ENCODE measurements at places on chromosomes 2 and 18. TPM values are rescaled to one million over a fixed set of nuclear protein-coding genes. Genes with fewer than 3 reads are reported as not detected.

The CYS1 gene
- 8.2 TPM for total RNA-seq

The CYP26B1 gene
- 4.8 TPM for total RNA-seq

The ST8SIA5 gene
- total RNA-seq, result not detected

The FTCDNL1 gene
- total RNA-seq, result 2.8 TPM

The ZAP70 gene
- 15.0 TPM for total RNA-seq

The DSC1 gene
- total RNA-seq, result not detected

- no peak overlapping the region for H3K27ac ChIP-seq
- no peaks in the 10 kb centered on the region for H3K4me1 ChIP-seq
- H3K4me3 ChIP-seq, result no peak overlapping the region
- no peaks in the 10 kb centered on the region for H3K36me3 ChIP-seq
- no peak for DNase-seq
Observed at GRCh38 chr18:75530566-75531211, 103.2 kb upstream of the SMIM21 start.

GRCh38 chr2:19205983-19206533 lies 152.4 kb downstream of the OSR1 start:
- DNase-seq, result no peak
- H3K36me3 ChIP-seq, result no peaks in the 10 kb centered on the region
- H3K27me3 ChIP-seq, result no peaks in the 10 kb centered on the region
- no peak overlapping the region for H3K27ac ChIP-seq
- H3K4me1 ChIP-seq, result no peaks in the 10 kb centered on the region

- H3K4me1 ChIP-seq, result peaks cover 5% of the 10 kb centered on the region
- DNase-seq, result no peak
- no peaks in the 10 kb centered on the region for H3K36me3 ChIP-seq
- H3K27ac ChIP-seq, result no peak overlapping the region
Observed at GRCh38 chr2:30472326-30472725, 25.3 kb downstream of the LCLAT1 start.

GRCh38 chr2:215207041-215207440 lies 68.6 kb upstream of the ABCA12 start:
- DNase-seq, result no peak
- H3K27ac ChIP-seq, result no peak overlapping the region
- H3K4me1 ChIP-seq, result no peaks in the 10 kb centered on the region
- H3K36me3 ChIP-seq, result no peaks in the 10 kb centered on the region
- H3K27me3 ChIP-seq, result no peaks in the 10 kb centered on the region

GRCh38 chr18:5891184-5891853 lies 4.0 kb downstream of the TMEM200C start:
- no peak overlapping the region for H3K4me3 ChIP-seq
- DNase-seq, result no peak
- H3K36me3 ChIP-seq, result no peaks in the 10 kb centered on the region
- no peak overlapping the region for H3K27ac ChIP-seq
- H3K4me1 ChIP-seq, result peaks cover 25% of the 10 kb centered on the region

GRCh38 chr2:183536714-183537113 lies 412.5 kb downstream of the NUP35 start:
- no peak overlapping the region for H3K27ac ChIP-seq
- DNase-seq, result no peak
- H3K4me3 ChIP-seq, result no peak overlapping the region

DNA sequence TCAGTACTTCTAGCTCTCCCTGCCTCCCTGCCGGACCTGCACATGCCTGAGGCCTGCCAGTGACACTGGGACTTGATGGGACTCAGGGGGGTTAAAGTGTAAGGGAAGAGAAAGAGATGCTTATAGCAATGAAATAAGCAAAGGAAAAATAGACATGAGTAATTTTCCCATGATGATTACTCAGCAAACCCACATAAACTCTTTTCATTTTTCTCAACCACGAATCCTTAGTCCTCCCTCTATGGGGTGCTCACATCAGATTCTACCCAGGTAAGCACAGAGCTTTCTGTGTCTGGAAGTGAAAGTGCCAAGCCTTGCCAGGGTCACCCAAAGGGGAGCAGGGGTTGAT lies 44.8 kb upstream of the ANKRD62 start:
- DNase-seq, result no peak
- H3K27me3 ChIP-seq, result no peaks in the 10 kb centered on the region
- no peak overlapping the region for H3K4me3 ChIP-seq
- H3K27ac ChIP-seq, result no peak overlapping the region
- H3K4me1 ChIP-seq, result no peaks in the 10 kb centered on the region
- no peaks in the 10 kb centered on the region for H3K36me3 ChIP-seq

GRCh38 chr2:10305254-10305635 lies 2.5 kb downstream of the HPCAL1 start:
- no peak for DNase-seq
- peak overlapping the region; percentile 7 for H3K4me3 ChIP-seq
- H3K27me3 ChIP-seq, result no peaks in the 10 kb centered on the region
- H3K27ac ChIP-seq, result peak overlapping the region; percentile 89

- H3K27ac ChIP-seq, result no peak overlapping the region
- no peaks in the 10 kb centered on the region for H3K36me3 ChIP-seq
- no peak for DNase-seq
- no peak overlapping the region for H3K4me3 ChIP-seq
- H3K27me3 ChIP-seq, result no peaks in the 10 kb centered on the region
Observed at GRCh38 chr2:146987996-146988395, 856.8 kb upstream of the ACVR2A start.

- H3K4me1 ChIP-seq, result no peaks in the 10 kb centered on the region
- H3K36me3 ChIP-seq, result no peaks in the 10 kb centered on the region
- no peak overlapping the region for H3K27ac ChIP-seq
Observed at GRCh38 chr18:62919109-62919838, 203.9 kb downstream of the PHLPP1 start.

- H3K4me3 ChIP-seq, result no peak overlapping the region
- H3K27me3 ChIP-seq, result no peaks in the 10 kb centered on the region
- H3K4me1 ChIP-seq, result no peaks in the 10 kb centered on the region
- H3K27ac ChIP-seq, result no peak overlapping the region
- no peak for DNase-seq
- H3K36me3 ChIP-seq, result peaks cover 62% of the 10 kb centered on the region
Observed at GRCh38 chr2:118106926-118107325, 18.7 kb downstream of the INSIG2 start.

DNA sequence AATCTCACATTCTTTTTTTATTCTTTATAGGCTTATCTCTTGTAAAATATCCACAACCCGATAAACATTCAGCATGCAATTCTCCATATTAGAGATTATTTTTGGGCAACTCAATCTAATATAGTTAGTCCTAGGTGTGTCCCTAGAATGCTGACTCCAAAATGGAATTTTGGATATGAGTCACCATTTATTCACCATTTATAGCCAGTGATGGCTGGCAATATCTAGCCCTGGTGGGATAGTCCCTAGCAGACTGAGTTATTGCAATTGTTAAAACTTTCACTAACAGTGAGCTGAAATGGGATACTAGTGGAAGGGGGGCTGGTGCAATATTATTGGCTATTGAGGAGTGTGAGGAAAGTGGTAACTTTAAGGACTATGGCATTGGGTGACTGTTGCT lies 401.6 kb downstream of the SLC4A3 start:
- no peak overlapping the region for H3K27ac ChIP-seq
- H3K36me3 ChIP-seq, result no peaks in the 10 kb centered on the region
- no peaks in the 10 kb centered on the region for H3K4me1 ChIP-seq
- H3K27me3 ChIP-seq, result no peaks in the 10 kb centered on the region
- no peak for DNase-seq

GRCh38 chr2:3535794-3536681 lies 16.7 kb upstream of the ADI1 start:
- no peaks in the 10 kb centered on the region for H3K27me3 ChIP-seq
- no peak overlapping the region for H3K4me3 ChIP-seq
- peak overlapping the region; percentile 90 for H3K27ac ChIP-seq
- no peaks in the 10 kb centered on the region for H3K36me3 ChIP-seq
- H3K4me1 ChIP-seq, result peaks cover 15% of the 10 kb centered on the region

DNA sequence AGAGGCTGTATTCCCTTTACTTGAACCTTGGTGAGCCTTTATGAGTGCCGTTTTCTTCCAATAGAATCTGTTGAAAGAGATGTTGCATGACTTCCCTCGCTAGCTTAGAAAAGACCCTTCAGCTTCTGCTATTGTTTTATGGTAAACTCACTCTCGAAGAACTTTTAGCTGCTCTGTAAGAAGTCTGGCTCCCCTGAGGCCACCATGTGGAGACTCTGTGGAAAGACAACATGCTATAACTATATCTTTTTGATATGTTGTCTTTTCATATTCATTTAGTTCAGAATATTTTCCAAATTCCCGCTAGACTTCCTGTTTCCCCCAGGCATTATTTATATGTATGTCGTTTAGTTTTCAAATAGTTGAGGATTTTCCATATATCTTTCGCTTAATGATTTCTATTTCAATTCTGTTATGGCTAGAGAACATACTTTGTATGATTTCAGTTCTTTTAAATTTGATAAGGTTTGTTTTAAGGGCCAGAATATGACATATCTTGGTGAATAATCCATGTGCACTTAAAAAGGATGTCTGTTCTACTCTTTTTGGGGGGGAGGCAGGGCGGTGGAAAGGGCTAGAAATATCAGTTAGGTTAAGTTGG lies 64.1 kb downstream of the PTPN4 start:
- H3K27me3 ChIP-seq, result no peaks in the 10 kb centered on the region
- H3K4me1 ChIP-seq, result peaks cover 6% of the 10 kb centered on the region
- no peak overlapping the region for H3K4me3 ChIP-seq
- H3K36me3 ChIP-seq, result no peaks in the 10 kb centered on the region

DNA sequence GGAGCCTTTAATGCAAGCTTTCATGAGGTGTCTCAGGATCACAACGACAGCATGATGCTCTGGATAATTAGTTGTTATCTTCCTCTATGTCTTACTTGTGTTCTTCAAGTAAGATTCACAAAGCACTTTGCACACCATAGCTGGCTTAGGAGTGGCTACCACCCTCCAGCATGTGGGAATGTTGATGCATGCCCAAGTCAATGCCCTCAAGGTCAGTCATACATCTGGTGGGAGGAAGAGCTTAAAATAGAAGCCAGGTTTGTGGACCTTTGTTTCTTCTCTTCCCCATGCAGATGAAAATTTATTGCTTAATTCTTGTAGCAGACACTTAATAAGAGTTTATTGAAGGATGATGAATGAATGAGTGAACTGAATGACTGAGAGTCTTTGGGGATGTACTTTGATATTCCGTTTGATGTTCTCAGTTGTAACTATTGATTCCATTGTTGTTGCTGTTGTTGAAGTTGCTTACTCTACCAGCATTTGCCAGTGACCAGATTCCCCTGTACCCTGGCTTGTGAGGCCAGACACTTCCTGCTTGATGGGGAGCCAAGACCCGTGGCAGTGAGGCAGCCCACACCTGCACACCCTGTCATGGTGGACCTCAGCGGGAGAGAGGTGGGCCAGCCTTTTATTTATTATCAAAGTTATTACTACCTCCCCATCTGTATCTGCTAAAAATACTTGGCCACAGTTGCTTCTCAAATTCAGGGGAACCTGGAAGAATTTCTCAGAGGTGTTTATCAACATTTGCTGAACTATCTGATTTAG lies 137.8 kb downstream of the LAMA3 start:
- peak overlapping the region; percentile 52 for H3K27ac ChIP-seq
- H3K36me3 ChIP-seq, result no peaks in the 10 kb centered on the region
- no peaks in the 10 kb centered on the region for H3K27me3 ChIP-seq
- no peak for DNase-seq
- H3K4me3 ChIP-seq, result no peak overlapping the region

DNA sequence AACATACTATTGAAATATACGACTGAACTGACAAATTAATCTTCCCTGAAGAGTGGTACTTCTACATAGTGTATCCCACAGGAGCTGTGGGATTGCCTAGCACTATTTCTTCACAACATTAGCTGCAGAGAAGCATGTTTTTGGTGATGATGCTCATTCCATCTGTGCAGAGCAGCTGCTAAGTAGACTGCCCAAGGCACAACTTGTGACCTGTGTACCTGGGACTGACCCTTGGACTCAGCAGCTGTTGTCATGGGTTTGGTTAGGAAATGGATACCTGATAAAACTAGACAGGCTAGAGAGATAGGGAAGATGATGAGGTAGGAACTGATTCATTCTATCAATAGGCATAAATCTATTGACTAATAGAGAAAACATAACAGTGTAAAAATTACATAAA lies 1204.0 kb downstream of the DSC3 start:
- no peaks in the 10 kb centered on the region for H3K36me3 ChIP-seq
- no peak overlapping the region for H3K27ac ChIP-seq
- no peak for DNase-seq
- no peaks in the 10 kb centered on the region for H3K4me1 ChIP-seq
- no peak overlapping the region for H3K4me3 ChIP-seq

DNA sequence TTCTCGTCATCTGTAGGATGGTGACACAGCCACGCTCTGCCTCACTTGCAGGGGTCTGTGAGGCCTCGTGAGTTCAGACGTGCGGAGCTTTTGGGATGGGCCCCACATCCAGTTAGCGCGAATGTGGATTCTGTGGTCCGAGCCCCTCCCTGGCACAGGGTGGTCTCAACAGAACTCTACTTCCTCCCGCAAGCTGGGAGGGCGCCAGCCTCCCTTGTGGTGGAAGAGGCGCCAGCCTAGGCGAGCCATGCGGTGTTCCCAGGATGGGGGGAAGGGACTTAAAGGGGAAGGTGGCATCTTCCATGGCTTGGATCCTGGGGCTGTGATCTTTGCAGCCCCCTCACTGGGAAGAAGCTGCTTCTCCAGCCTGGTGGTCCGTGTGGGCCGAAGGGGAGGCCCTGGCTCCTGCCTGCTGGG lies 1.4 kb downstream of the SNORC start:
- no peak overlapping the region for H3K4me3 ChIP-seq
- H3K27ac ChIP-seq, result no peak overlapping the region
- peaks cover 8% of the 10 kb centered on the region for H3K4me1 ChIP-seq
- peaks cover 13% of the 10 kb centered on the region for H3K27me3 ChIP-seq
- no peak for DNase-seq

- no peaks in the 10 kb centered on the region for H3K4me1 ChIP-seq
- no peaks in the 10 kb centered on the region for H3K27me3 ChIP-seq
- H3K27ac ChIP-seq, result no peak within 1 kb of the TSS
- H3K36me3 ChIP-seq, result no peaks in the 10 kb centered on the region
Observed at GRCh38 chr18:63542069-63542468, at the start of gene SERPINB12. Gene SERPINB12, plus strand, starts transcription at chr18:63542369. Its CDS starts 13,791 bp downstream, at chr18:63556160.

DNA sequence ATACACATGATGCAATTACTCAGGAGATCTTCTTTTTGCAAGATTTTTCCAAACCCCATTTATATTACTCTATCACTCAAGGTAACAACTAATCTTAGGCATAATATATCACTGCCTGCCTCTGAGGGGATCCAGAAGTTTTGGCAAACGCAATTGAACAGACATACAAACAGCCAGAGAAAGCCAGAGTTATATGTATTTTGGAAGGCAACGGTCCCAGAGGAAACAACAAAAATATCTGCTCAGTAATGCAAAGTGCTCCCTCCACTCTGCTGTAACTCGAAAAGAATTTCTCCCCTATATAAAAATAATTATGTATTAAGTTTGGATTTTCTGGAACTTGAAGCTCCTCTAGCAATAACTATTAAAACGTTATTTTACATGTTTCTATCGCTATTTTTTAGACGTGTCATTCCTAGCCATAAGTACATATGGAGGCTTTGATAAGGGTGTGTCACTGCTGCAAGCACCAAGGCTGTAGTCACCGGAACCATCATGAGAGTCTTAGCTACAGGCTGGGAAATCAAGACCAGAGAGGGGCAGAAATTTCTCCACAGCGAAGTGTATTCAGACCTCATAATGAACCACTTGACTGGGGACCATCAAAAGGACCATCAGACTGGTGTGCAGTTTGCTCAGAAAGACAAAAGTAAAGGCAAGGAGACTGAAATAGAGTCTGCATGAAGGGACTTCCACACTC lies 3.7 kb upstream of the GKN1 start:
- no peak overlapping the region for H3K4me3 ChIP-seq
- no peak for DNase-seq
- H3K27ac ChIP-seq, result no peak overlapping the region
- H3K27me3 ChIP-seq, result no peaks in the 10 kb centered on the region
- H3K4me1 ChIP-seq, result no peaks in the 10 kb centered on the region
- no peaks in the 10 kb centered on the region for H3K36me3 ChIP-seq

- no peaks in the 10 kb centered on the region for H3K4me1 ChIP-seq
- peak; percentile 57 for DNase-seq
- H3K4me3 ChIP-seq, result no peak overlapping the region
- no peak overlapping the region for H3K27ac ChIP-seq
- H3K36me3 ChIP-seq, result peaks cover 66% of the 10 kb centered on the region
Observed at GRCh38 chr2:241499146-241499965, 9.0 kb downstream of the STK25 start.

Measured in upper lobe of left lung (tissue), 6 donors.